ENCODE measurements at places on chromosomes 2 and 18.

- DNase-seq: no peak
Observed at GRCh38 chr2:191125646-191126045, 25.1 kb downstream of the STAT4 start.

GRCh38 chr2:1060372-1060771 is 109.7 kb downstream of the SNTG2 start:
- no peak for DNase-seq

DNA sequence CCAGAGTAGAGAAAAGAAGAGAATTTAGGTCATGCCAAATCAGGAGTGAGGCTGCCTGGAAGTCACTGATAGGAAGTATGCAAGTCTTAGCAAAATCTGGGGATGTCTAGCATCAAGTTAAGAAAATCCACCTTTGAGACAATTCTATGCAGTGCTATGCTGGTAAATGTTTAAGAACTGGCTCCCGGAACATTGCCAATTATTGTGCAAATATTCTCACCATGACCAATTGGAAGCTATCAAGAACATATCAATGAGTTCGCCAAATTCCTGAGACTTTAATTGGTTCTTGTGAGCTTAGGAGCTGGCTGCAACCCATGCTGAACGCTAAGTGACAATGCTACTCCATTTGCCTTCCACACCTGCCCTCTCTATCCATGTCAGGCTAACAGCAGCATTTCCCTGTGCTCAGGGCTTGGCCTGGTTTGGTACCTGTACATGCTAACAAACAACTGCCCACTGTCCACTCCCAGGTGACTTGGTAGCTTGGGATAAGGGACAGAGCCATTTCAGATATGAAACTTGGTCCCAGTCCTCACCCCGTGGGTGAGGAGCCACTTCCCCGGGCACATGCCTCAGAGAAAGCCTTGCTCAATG is 172.9 kb upstream of the KLHL29 start:
- no peak for DNase-seq

DNA sequence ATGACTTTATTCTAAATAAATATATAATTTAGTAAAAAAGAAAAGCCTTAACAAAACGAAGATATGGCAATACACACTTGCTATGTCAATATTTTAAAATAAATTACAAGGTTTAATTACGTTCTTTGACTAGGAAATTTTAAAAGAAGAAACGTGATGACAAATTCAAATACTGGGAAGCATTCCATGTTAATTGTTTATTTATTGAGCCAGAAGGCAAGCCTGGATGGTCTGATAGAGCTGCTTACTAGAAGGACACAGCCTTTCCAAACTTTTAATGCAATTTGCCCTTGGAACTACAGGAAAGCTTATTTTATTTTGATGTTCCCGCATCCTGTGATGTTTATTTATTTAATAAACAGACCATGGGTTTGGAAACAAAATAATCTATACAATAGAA is 33.4 kb upstream of the DSEL start:
- DNase-seq: no peak

DNA sequence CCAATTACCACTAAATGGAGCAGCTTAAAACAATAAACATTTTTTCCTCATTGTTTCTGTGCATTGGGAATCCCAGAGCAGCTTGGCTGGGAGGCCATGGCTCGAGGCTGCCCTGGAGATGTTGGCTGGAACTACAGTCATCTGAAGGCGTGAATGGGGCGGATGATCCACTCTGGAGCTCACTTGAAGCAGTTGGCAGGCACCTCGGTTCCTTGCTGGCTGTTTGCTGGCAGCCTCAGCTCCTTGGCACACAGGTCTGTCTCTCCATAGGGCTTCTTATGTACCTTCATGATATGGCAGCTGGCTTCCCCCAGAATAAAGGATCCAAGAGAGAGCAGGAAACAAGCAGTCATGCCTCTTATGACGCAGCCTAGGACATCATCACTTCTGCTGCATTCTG is 227.0 kb upstream of the COPS8 start:
- DNase-seq: no peak

- no peak for DNase-seq
Observed at GRCh38 chr2:101852824-101853223, 138.9 kb upstream of the IL1R2 start.

Measured in CD4-positive, CD25-positive, alpha-beta regulatory T cell (primary cell).